ENCODE measurements at places on chromosomes 6 and 20.

DNA sequence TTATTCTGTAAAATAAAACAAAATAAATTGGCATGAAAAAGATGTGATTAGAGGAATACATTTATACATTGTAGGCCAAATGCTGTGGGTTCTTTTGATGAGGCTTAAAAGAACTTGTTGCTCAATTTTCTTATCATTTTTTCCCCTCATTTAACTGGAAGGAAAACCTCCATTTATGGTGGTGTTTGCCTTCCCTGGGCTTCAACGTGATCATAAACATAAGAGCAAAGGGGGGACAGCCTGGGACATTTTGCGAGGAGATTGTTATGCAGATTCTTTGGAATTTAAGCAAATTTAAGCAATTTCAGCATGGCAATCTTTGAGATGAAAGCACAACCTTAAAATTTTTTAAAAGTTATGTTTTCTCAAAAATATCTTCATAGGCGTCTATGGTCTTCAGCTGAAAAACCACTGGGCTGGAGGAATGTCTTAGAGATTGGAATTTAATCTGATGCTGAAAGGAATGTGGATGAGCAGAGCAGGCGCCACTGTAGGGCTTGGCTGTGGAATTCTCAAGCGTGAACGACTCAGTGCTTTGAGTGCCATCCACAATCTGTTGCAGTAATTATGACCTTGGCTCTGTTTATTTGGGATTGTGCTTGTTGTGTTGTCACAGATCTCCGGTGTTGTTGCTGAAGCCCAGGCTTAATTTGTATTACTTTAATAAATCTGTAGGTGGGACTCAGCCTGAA is 149.4 kb upstream of the MLIP start:
- peak; percentile 81 for DNase-seq

- no peak for DNase-seq
Measured at GRCh38 chr6:170101281-170102035, 189.4 kb downstream of the DLL1 start.

DNA sequence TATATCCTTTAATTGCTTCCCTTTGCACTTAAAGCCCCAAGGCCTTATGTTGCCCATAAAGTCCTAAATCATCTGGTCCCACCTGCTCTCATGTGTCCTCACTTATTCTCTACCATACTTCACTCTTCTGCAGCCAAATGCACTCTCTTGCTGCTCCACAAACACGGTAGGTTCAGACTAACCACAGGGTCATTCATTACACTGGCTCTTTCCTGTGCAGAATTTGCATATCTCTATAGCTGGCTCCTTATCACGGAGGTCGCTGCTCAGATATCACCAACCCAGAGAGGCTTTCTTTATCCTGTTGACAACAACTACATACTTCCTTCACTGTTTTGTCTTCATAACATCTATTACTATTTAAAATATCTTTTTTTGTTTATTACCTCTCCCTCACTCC is 86.8 kb downstream of the MOXD1 start:
- DNase-seq = no peak

DNA sequence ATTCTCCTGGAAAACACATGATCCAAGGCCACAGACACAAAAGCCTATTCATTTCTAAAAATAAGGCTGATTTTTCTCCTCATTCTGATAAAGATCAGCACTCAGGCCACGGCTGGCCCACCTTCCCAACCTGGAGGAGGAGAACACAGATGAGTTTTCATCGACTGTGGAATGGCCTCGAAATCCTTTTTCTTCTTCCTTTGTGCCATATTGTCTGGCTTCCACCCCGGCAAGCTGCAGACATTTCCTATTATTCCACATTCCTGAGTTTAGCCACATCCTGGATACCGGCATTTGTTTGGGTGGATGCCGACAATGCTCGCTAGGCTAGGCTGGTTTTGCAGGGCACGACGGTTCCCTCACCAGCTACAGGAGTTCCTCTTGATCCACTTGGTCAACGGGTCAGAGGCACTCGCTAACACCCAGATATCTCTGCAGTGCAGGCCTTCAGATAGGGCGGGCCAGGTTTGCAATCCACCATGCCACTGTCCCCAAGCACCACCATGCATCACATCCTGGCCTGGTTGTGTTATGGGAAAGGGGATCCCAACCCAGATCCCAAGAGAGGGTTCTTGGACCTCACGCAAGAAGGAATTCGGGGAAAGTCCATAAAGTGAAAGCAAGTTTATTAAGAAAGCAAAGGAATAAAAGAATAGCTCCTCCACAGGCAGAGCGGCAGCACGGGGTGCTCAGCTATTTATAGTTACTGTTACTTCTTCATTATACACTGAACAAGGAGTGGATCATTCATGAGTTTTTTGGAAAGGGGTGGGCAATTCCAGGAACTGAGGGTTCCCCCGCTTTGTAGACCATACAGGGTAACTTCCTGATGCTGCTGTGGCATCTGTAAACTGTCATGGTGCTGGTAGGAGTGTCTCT is 4.2 kb upstream of the CTSZ start:
- DNase-seq = no peak

GRCh38 chr6:40973304-40973703 is 65.7 kb downstream of the UNC5CL start:
- DNase-seq = no peak

DNA sequence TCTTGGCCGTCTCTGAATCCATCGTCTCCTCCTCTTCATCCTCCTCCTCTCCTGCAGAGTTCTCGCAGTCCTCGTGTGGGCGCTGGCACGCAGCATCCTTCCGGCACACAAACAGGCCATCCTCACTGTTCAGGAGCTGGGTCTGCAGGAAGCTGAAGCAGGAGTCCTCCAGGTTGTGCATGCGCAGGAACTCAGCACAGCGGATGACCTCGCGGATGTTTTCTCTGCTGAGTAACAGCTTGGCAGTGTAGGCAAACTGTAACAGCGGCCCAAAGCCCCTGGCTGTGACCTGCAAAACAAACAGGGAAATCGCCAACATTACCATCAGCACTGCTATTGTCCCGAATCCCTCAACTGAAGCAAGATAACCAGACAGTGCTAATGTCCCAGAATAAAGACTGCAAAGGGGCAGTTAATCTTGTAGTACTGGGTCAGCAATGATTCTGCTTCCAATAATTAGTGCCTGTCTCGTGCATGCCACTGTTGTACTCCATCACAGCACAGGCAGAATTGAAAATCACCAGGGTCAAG is 57.4 kb downstream of the GJA10 start:
- DNase-seq = no peak

- DNase-seq = no peak
Measured at GRCh38 chr20:53617791-53618489, 24.3 kb upstream of the ZNF217 start.

DNA sequence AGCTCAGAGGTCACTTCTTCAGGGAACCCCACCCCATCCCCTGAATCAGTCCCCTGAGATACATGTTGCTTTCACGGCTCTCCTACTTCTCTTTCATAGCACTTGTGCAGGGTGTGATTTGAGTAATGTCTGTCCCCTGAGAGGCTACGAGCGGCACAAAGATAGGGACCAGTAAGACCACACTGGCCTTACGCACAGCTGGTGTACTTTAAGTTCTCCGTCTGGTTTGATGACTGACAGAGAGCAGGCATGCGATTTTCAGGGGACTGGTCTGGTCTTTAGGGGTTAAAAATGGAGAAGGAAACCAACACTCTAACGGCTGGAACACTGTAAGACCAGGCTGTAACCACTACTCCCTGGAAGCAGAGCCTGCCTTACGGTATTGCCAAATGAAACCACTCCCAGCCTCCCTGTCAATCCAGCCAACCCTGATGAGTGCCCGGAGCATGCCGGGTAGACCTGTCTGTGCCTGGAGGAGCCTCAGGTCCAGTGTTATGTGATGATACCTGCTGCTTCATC is 47.1 kb downstream of the ELMO2 start:
- DNase-seq = no peak

GRCh38 chr6:124819346-124819745 is 142.9 kb upstream of the RNF217 start:
- peak; percentile 94 for DNase-seq

DNA sequence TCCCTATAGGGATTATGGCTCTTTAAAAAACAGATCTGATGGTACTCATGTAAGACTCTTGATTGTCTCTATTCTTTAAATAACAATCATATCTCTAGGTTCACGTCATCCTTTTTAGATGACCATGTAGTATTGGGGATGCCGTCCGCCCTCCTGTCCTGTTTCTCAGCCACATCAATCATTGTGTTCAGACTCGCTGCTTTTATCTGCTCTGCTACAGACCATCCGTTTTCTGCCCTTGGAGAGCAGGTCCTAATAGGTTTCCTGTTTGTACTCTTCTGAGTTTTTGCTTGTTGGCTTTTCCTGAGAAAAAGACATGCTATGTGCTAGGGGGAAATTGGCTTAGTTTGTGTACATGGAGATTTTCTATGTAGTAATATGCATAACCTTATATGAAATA is 76.8 kb downstream of the SASH1 start:
- no peak for DNase-seq

GRCh38 chr6:168217216-168217879 is 102.2 kb downstream of the DACT2 start:
- no peak for DNase-seq

DNA sequence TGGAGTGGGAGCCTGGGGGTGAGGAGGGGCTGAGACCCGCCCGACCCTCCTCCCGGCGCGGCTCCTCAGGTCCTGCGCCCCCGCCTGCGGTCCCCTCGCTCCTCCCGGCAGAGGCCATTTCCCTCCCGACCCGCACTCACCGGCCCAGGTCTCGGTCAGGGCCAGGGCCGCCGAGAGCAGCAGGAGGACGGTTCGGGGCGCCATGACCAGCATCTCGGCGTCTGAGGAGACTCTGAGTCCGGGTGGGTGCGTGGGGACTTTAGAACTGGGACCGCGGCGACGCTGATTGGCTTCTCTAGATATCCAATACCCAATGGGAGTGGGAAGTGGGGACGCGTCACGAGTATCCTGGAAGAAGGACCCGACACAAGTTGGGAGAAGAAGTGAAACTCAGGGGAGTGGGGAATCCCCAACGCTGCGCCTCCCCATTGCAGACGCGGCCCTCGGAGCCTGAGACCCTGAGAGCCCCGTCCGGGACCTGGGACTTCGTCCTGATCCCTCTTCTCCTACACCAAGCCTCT is at the start of gene HLA-B:
HLA-B (minus strand) TSS at position 234 of the 521 bp plus-strand sequence; CDS start at position 213, 21 bp downstream.
- DNase-seq = no peak

GRCh38 chr6:114389111-114389510 is 46.3 kb upstream of the HS3ST5 start:
- no peak for DNase-seq

DNA sequence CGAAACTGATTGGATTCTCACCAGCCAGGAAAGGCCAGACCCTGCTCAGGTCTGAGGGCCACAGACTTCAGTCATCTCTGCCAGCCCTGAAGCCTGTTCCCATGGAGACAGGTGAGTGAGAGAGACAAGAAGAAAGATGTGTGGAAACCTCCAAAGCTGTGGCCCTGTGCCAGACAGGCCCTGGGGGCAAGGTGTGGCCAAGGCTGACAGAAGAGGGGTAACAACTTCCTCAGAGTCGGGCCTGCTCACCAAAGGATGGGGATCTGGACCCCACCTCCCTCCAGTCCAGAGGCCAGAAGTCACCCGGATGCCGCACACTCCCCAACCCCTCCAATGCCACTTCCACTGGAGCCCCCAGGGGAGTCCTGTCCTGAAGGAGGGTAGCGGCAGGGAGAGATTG is 73.6 kb downstream of the MDGA1 start:
- DNase-seq = peak; percentile 35

GRCh38 chr20:37686762-37687477 is 6.9 kb upstream of the CTNNBL1 start:
- no peak for DNase-seq

Data from NCI-H524 (cell line).